HL-60 (cell line): ENCODE measurements at places on chromosomes 2 and 18.
A peak's percentile ranks its signal among the peaks of the same experiment; 100 is the strongest.

- no peak for DNase-seq
Measured at GRCh38 chr18:29853126-29853525, 1189.4 kb downstream of the DSC3 start.

- DNase-seq, result peak; percentile 37
Measured at GRCh38 chr2:212863185-212863588, 288.2 kb downstream of the IKZF2 start.

DNA sequence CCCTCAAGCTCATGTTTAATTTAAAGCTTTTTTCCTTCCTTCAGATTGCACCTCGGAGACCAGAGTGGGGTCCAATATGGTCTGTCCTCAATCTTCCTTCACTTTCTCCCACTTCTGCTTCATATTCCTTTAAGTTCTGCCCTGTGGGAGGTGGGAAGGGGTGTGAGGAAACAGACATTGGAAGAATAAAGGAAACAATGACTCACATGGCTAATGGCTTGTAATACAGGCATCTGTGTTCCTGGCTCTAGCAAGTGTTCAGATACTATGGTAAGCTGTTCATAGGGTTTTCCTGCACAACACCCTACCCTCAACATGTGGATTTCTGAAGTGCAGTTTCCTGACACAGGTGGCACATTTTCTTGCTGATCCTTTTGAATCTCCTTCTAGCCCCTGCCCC lies 209.5 kb downstream of the PIK3C3 start:
- DNase-seq, result no peak

DNA sequence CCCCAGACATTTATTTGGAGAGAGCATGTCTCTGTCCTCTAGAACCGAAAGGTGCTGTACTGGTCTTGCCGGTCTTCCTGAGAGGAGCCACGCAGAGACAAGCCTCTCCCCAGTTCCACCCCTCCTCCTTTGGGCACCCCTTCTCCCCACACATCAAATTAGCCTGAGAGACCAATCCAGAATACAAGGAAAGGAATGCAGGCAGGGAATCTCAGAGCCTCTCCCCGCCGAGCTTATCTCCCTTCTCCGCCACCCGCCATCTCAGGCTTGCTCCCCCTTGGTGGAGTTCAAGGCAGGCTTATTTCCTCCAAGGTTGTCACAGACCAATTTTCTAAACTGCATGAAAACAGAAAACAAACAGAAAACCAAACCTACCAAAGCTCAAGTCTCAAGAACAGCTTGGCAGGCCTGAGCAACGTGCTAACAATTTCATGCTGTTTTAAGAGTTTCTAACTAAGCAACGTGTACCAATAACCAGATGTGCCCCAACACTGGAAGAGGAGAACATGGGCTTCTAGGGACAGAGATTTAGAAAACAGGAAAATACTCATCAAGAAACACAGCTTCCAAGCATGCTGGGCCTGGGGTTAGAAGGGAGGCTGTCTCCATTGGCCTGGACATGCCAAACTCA lies 124.5 kb upstream of the PKDCC start:
- DNase-seq, result no peak

DNA sequence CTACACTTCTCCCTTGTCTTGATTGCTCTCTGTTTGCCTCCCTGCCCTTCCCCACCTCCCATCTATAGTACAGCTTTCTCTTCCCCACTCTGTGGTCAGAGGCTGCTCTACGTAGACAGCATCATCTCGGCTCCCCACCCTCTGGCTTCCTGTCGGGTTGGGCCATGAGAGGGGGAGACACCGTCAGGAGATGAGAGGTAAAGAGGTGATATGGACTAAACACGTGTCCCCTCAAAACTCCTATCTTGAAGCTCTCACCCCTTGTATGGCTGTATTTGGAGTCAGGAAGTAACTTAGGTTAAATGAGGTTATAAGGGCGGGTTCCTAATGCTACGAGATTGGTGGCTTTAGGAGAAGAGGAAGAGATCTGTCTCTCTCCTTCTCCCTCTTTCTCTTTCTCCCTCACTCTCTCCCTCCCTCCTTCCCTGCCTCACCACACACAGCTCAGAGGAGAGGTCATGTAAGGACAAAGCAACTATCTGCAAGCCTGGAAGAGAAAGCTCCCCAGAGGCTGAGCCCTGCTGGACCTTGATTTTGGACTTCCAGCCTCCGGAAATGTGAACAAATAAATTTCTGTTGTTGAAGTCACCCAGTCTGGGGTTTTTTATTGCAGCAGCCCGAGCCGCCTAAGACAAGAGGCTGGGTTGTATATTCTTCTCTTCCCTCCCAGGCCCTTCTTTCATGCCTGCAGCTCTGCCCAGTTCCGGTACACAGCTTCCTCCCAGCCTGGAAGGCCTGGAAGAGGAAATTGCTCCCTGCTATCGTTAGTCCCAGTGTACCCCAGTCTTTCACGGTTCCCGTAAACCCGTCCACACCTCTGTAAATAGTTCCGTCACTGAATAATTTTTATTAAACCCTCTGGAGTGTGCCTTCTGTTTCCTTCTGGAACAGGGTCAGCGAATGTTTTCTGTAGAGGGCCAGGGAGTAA lies 138.0 kb downstream of the AKAIN1 start:
- DNase-seq, result peak; percentile 13

- DNase-seq, result peak; percentile 57
Measured at GRCh38 chr2:225270861-225271260, 128.6 kb upstream of the NYAP2 start.

- DNase-seq, result no peak
Measured at GRCh38 chr2:135913727-135914365, 37.6 kb upstream of the MCM6 start.

GRCh38 chr18:51711298-51711889 lies 513.9 kb upstream of the MEX3C start:
- DNase-seq, result no peak

- no peak for DNase-seq
Measured at GRCh38 chr2:163662141-163662780, 73.5 kb downstream of the FIGN start.

GRCh38 chr2:168686452-168687191 lies 115.8 kb upstream of the NOSTRIN start:
- DNase-seq, result no peak

GRCh38 chr18:77114415-77115191 lies 18.0 kb downstream of the MBP start:
- peak; percentile 98 for DNase-seq

DNA sequence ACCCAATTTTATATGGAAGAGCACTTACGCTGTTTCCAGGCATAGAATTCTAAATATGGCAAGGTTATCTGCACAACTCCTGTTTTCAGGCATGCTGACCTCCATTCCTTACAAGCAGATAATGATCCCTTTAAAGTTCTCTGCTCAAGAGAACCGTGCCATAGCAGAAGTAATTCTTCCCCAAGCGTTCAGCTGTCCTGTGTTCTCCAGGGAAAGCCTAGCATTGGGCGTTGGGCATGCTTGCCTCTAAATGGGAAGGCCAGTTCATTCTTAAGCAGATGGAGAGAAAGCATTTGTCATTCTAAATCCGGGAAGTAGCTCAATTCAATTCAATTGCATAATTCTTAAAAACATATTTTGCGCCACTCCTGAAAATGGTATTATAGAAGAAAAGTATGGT lies 55.7 kb upstream of the EML4 start:
- DNase-seq, result no peak

DNA sequence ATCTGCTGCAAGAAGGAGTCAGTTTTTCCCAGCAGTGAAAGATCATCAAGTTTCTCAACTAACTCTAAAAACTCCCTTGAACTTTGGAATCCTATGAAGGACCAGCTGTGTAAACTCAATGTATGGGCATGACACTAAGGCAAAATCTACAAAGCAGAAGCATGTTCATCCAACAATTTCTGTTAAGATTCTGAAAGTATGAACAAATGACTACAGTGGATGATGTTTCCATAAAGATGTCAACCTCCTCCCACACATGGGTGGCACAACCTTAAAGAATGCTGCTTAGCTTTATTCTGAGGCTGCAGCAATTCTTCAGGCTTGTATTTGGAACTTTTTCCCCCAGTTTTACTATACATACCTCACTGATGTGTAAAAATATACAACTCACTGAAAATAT lies 47.2 kb downstream of the WDR33 start:
- no peak for DNase-seq

- no peak for DNase-seq
Measured at GRCh38 chr2:186907897-186908296, 58.9 kb upstream of the ZSWIM2 start.

GRCh38 chr2:195238826-195239225 lies 418.2 kb upstream of the SLC39A10 start:
- DNase-seq, result no peak

DNA sequence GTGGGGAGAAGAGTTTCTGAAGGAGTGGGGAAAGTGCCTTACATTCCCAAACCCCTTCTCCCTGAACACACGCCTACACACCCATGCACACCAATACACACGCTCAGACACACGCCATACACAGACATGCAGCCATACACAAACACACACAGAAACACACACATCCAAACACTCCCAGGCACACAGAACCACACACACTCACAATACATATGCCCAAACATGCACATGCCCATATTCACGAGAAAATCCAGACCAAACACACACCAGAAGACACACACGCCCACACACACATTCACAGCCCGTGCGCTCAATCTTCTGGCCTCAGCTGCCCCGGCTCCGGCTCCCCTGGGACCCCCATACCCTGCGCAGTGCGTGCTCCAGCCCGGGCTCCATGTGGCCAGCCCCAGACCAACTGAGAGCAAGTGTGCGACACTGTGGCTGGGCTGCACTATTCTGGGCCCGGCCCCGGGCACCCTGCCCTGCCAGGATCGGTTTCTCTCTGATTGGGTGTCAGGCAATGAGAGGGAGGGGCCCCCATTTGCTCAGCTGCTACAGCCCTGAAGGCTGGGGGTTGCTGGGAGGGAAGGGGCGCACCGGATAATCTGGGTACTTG lies at the start of gene PRKAG3:
PRKAG3 (minus strand) TSS at position 426 of the 613 bp plus-strand sequence.
- DNase-seq, result no peak

DNA sequence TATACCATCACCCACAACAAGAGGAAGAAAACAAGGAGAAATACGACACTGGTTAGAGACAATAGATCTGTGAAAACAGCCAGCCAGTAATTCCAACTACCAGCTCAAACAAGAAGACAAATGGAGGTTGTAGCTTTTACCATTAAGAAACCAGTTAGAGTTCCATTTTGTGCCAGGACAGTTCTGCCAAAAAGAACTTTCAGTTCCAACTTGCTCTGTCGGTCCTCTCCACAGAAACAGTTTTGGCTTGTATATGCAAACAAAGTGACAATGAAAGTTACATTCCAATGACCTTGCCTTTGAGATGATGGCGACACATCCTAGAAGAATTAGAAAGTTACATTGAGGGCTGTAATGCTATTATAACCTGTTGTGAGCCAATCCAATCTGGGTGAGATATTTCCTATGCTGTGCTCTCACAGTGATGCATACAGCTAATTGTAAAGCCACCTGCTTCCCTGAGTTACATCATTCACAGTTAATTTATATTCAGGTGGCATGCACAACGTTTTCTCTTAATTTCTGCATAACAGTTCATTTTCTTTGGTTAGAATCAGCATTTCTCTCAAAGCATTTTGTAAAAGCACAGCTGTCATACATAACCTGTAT lies 1378.4 kb upstream of the PIK3C3 start:
- DNase-seq, result no peak

- DNase-seq, result no peak
Measured at GRCh38 chr2:121293450-121294325, 8.7 kb upstream of the TFCP2L1 start.

DNA sequence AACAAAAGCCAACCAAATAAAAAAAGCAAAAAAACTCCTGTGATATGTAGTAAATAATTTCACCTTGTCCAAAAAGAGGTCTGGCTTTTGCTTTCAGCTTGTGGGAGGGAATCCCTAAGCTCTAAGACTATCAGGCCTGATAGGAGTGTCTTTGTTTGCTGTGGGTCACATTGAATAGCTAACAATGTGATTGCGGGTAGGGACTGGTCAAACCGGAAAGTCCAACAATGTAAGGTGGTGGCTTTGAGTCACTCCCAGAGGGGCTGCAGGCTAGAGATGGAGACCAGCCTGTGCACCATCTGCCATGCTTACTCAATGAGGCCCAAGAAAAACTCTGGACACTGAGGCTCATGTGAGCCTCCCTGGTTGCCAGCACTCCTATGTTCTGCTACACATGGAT lies 192.9 kb downstream of the TFCP2L1 start:
- no peak for DNase-seq

GRCh38 chr2:186126181-186126580 lies 359.9 kb upstream of the ZC3H15 start:
- no peak for DNase-seq

- no peak for DNase-seq
Measured at GRCh38 chr2:223969856-223970255, 12.6 kb downstream of the MRPL44 start.

GRCh38 chr2:97967931-97968627 lies 27.7 kb downstream of the TMEM131 start:
- DNase-seq, result no peak

DNA sequence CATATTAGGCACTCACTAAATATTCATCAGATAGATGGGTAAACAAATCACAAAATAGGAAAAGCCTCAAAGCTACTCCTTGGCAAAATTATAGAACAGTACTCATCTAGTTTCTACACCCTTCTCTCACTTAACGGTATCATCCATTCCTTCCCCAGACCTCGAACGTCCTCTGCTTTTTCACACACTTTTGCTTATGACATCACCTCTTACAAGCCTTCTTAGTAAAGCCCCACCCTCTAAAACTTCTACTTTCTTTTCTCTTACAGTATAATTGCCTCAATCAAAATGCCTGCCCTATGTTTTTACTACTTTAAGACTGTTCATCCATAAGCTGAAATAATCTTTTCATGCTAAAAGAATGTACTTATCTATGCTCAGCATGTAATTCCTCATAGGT lies 8.1 kb downstream of the CHN1 start:
- no peak for DNase-seq

DNA sequence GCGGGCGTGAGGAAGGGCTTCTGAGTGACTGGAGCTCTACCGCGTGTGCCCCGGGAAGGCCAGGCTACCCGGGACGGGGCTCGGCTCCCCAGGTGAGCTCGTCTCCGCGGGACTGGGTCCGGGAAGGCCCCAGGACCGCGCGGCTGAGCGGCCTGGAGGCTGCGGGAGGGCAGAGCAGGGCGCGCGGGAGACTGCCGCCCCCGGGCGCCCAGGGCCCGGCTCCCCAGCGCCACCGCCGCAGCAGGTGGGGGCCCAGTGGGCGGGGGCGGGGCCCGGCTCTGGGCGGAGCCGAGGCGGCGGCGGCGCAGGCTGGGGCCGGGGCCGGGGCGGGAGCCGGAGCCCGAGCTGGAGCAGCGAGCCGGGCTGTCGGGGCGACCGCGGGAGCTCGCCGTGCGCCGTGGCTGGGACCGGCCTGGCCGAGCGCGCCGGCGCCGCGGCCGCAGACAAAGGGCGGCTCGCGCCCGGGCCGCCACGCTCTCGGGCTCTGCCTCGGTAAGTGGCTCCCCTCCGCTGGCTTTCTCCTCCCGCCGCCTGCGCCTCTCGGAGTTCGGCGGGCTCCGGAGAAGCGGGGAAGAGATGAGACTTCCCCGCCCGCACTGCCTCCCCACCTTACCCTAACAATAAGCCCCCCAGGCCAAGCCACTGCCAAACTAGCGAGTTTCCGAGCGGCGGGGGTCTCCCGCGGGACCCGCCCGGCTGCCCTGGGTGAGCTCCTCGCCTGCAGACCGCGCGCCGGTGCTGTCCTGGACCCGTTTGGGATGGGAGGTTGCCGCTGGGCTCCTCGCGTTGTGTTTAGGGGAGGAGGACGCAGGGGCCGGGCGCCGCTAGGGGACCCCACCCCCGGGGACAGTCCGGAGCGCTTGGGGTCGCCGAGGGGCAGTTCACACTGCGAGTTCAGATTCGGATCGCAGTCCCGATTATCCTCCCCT lies at the start of gene MAPK4:
MAPK4 (plus strand) TSS at position 336 of the 929 bp plus-strand sequence. CDS start 103,872 bp downstream, outside the sequence.
- DNase-seq, result no peak

- no peak for DNase-seq
Measured at GRCh38 chr2:117832905-117833613, 18.6 kb downstream of the DDX18 start.

GRCh38 chr2:46351750-46352138 lies 54.5 kb downstream of the EPAS1 start:
- no peak for DNase-seq
